Fibroblast of lung (primary cell): ENCODE measurements at places on chromosomes 3 and 15.

- no peaks in the 10 kb centered on the region for H3K36me3 ChIP-seq
- peaks cover 2% of the 10 kb centered on the region for H3K27me3 ChIP-seq
- DNase-seq: no peak
- no peak overlapping the region for H3K4me3 ChIP-seq
- H3K4me1 ChIP-seq: no peaks in the 10 kb centered on the region
Observed at GRCh38 chr3:124336067-124336656, 344.2 kb upstream of the ROPN1 start.

- peak; percentile 74 for DNase-seq
- H3K4me3 ChIP-seq: no peak overlapping the region
- H3K36me3 ChIP-seq: no peaks in the 10 kb centered on the region
Observed at GRCh38 chr3:12470111-12470510, 14.2 kb upstream of the TSEN2 start.

DNA sequence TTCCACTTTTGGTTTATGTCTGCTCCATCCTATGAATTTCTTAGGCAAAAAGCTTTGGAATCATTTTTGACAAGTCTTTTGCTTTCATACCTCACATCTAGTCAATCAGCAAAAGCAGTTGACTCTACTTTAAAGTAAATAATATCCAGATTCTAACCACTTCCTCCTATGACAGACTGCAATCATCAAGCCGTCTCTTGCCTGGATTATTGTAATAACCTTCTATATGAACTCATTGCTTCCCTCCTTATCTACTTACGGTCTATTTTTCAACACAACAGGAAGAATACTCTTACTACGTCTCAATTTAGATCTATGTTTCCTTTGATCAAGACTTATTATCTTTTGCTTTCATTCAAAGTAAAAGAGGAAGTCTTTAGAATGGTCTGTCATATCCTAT is 20.7 kb downstream of the CLDN1 start:
- no peaks in the 10 kb centered on the region for H3K4me1 ChIP-seq
- no peak overlapping the region for H3K4me3 ChIP-seq
- no peaks in the 10 kb centered on the region for H3K27me3 ChIP-seq
- no peak overlapping the region for H3K27ac ChIP-seq

DNA sequence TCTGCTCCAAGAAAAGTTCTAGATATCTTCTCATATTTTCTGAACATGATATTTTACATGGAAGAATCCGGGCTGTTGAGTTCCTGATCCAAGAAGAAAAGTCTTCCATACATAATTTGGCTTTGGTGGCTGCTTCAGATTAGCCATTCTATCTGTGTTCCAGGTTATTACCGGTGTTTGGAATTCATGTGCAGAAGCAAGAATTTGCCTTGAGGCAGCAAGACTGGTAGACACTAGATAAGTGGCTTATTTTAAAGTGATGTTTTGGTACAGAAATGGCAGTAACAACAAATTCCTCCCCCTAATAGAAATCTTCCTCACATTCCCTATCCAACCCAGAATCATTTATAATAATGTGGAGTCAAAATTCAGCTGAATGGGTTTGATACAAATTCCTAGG is 29.2 kb downstream of the MITF start:
- H3K27me3 ChIP-seq: no peaks in the 10 kb centered on the region
- no peak for DNase-seq
- no peak overlapping the region for H3K27ac ChIP-seq
- no peaks in the 10 kb centered on the region for H3K36me3 ChIP-seq
- no peak overlapping the region for H3K4me3 ChIP-seq
- peaks cover 14% of the 10 kb centered on the region for H3K4me1 ChIP-seq

GRCh38 chr3:152760591-152760990 is 74.3 kb upstream of the P2RY1 start:
- DNase-seq: no peak
- no peak overlapping the region for H3K4me3 ChIP-seq
- no peak overlapping the region for H3K27ac ChIP-seq
- no peaks in the 10 kb centered on the region for H3K36me3 ChIP-seq
